Muscle of arm (tissue), 14 donors: ENCODE measurements at places on chromosomes 2 and 18. TPM values are rescaled to one million over a fixed set of nuclear protein-coding genes. Genes with fewer than 3 reads are reported as not detected.

DNA sequence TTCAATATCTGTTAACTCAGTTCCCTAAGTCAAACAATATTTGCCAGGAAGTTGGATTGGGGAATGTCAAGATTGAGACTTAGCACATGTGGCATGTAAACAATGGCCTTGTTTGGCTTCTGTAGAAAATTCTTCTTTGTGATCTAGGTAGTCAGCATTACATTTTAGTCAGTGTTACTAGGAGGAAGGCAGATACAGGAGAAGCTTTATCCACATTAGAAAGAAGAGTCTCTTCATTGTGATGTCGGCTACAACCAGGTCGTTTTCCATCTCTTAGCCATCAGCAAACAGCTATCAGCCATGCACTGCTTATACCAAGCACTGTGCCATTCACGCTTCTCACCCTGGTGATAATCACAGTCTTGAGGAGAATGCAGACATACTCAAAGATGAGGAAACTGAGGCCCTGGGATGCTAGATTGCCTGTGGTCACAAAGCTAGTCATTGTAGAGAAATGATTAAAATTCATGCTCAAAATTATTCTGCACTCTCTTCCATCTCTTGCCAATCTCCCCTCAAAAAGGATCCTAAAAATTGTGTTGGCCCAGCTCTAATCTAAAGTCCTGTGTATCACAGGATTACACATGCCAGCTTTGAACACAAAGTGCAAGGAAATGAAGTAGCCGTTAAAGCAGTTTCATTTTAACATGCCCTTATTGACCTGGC is 3.2 kb downstream of the GALNT5 start:
- no peak for DNase-seq

PTPN4 gene
- polyA plus RNA-seq = 19.1 TPM

DNA sequence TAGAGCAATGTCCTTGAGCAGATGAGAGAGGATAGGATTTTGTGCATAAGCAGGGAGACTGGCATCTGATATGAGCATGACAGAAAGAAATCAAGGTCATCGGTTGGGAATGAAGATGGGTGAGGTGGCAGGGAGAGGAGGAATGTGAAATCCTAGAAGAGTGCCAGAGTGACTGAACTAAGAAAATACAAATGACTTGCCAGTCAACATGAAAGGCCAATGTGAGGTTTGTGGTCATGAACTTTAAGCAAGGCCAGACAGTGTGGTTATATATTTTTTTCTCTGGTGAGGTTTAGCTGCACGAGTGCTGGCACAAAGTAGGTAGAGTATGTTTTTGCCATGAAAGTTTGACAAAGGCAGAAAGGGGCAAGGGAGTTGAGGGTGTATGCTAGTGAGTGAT is 21.2 kb downstream of the QPCT start:
- DNase-seq = no peak

GRCh38 chr18:30359521-30359920 is 683.0 kb downstream of the DSC3 start:
- DNase-seq = no peak

ARHGEF33 gene
- 0.94 TPM for polyA plus RNA-seq

DNA sequence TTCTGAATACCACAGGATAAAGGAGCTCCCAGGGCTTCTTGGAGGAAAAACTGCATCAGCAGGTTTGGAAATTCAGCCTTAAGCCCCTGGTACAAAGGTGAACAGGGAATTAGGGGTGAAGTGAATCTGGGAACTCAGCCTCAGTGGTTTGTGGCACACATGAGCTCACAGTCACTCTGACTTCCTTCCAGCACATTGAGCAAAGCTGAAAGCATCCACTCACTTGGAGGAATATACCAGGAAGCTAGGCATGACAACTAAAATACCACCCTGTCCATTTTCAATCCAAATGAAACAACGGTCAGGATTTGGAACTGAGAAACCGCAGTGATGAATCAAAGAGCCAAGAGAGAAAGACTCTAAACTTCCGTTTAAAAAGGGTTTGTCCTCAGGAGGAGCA is 216.1 kb downstream of the ICOS start:
- no peak for DNase-seq

- DNase-seq = no peak
Measured at GRCh38 chr2:102977426-102978090, 215.7 kb downstream of the TMEM182 start.

KCNE4 gene
- 5.8 TPM for polyA plus RNA-seq

GRCh38 chr2:112160283-112161250 is 22.4 kb downstream of the FBLN7 start:
- no peak for DNase-seq

DNA sequence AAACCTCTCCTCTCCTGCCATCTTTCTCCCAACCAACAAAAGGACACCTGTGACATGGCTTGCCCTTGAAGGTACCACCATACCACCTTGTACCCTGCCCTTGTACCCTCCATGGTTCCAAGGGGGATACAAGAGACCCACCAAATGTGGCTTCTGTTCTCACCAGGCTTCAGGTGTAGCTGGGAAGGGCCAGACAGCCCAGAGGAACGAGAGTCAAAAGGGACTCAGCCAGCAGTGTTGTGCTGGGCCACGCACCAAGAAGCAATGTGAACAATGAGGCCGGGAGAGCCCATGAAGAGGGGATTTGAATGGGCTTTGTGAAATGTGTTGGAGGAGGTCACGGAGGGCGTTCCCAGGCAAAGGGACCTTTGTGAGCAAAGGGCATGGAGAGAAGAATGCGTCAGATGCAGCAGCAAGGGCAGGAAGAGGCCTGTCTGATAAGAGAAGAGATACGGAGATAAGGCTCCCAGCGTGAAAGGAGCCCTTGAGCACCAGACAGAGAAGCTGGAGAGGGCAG is 48.6 kb downstream of the PLB1 start:
- DNase-seq = no peak

PDCD1 gene
- polyA plus RNA-seq = not detected

DNA sequence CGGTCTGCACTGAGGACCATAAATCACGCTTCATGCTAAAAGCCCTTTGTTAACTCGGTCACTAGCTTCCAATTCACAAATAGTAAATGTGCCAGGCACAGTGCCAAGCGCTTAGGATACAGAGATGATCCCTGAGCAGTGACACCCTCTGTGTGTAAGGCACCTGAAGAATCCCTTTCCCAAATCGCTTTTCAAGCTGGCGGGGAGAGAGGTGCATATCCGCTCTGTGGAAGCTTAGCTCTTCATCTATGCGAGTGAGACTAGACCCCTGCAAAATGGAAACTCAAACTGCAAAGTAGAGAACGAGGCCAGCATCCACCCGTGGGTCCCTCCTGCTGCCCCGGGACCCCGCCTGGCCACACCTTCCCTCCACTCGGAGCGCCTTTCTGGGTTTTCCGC is 2.4 kb downstream of the PIEZO2 start:
- no peak for DNase-seq

GRCh38 chr18:32674491-32674890 is 98.3 kb downstream of the KLHL14 start:
- DNase-seq = no peak

EGR4 gene
- not detected for polyA plus RNA-seq

DNA sequence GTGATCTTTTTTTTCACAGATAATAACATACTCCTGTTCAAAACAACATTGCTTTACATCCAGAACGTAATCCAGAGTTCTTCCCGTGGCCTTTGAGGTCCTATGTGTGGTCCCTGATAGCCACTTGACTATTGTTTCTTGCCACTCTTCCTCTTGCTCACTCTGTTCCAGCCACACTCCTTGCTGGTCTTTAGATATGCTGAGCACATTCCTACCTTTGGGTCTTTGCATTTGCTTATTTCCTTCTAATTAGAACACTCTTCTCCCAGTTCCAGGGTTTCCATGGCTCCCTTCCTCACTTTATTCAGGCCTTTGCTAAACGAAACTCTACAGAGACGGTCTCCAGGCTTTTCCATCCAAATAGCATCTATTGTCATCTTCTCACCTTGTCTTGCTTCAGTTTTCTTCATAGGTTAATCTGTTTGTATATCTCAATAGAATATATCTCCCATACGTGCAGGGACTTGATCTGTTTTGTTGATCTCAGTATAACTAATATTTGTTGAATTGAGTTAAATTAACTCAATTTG is 59.9 kb downstream of the ACSL3 start:
- no peak for DNase-seq

DNA sequence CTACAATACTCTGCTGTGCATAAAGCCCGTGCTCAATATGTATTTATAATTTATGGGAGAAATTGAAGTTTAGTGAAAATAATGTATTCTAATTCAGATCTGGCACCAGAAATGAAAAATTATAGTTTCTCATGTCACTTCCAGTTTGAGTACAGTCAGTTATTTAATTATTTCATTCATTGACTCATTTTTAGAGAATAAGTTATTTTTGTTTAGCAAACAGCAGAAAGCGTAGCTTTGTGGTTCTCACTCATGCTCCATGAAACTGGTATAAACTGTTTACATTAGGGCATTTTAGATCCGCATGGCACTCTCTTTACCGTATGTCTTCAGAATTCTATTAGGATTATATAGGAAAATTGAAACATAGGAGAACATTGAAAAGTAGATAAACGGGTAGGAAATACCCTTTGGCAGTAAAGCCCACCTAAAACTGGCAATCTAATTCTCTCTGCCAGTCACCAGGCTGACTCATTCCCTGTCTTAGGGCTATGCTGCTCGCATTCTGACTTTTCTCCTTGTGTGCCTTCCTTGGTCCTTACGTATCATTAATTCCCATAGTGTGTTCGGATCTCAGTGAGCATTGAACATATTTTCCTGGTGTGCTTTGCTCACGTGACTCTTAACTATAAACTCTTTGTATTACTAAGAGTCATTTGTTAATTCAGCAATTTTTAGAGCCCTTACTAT is 106.0 kb downstream of the ZNF236 start:
- DNase-seq = no peak

DNA sequence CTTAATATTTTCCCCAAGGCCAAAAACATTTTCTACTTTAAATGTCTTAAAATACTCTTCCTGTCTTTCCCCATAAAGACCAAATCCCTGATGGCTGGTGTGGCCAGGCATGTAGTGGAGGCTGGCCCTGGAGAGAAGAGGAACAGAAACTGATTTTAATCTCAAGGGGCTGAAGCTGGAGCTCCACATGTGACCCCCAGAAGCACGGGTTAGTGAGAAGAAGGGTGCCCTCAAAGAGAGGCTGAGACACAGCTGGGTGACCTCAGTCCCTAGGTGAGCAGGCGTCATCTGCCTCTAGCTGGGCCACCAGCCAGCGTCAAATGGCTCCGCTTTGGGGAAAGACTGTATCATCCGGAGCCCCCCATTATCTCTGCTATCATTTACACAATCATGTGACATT is 19.3 kb upstream of the TMEM18 start:
- DNase-seq = no peak

CENPA gene
- 8.0 TPM for polyA plus RNA-seq

FHOD3 gene
- 32.3 TPM for polyA plus RNA-seq

EDAR gene
- not detected for polyA plus RNA-seq

GRCh38 chr2:207112383-207112782 is 53.4 kb downstream of the KLF7 start:
- no peak for DNase-seq

CDH19 gene
- 3.8 TPM for polyA plus RNA-seq

- peak; percentile 55 for DNase-seq
Measured at GRCh38 chr2:75560022-75560767, 544 bp downstream of the EVA1A start.

DNA sequence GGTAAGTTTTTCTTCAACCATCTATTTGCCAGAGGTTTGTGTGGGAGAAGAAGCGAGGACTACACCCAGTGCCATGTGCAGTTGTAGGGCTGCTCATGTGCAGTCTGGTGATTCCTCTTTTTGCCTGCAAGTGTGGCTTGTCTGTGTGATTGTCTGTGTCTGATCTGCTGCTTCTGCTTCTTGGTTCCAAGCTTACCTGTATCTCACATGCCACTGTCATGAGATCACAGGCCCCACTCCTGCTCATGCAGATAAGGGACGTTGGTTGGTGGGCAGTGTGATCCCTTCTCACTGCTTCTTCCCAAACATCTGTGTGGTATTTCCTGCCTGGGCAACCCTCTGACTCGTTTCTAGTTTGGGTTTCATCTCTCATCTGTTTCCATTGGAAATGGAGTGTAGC is 27.1 kb downstream of the RRM2 start:
- no peak for DNase-seq

NT5DC4 gene
- not detected for polyA plus RNA-seq

WDR33 gene
- 40.0 TPM for polyA plus RNA-seq

DNA sequence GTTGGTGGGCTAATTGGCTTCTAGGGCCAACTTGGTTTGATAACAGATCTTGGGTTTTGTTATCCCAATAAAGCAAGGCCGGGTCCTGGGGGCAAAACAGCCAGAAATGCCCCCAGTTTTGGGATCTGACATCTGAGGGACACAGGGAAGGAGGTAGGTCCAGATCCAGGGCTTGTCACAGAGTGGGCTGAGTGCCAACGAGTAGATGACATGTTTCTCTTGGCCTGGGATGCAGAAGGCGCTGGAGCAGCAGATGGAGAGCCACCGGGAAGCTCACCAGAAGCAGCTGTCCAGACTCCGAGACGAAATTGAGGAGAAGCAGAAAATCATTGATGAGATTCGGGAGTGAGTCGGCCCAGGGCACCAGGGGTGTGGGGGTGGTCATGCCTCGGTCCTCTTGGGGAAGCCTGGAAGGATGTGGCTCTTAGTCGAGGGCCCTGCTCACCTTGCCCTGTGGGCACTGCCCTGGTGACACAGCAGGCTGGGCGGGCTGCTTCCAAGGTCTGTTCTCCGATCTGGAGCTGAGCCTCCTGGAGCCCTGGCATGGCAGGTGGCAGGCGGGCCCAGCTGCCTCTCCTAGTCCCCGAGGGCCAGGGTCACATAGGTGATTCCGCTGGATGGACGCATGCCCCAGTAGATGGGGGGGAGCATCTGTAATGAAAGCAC is 40.2 kb upstream of the LYPD6B start:
- no peak for DNase-seq

DNA sequence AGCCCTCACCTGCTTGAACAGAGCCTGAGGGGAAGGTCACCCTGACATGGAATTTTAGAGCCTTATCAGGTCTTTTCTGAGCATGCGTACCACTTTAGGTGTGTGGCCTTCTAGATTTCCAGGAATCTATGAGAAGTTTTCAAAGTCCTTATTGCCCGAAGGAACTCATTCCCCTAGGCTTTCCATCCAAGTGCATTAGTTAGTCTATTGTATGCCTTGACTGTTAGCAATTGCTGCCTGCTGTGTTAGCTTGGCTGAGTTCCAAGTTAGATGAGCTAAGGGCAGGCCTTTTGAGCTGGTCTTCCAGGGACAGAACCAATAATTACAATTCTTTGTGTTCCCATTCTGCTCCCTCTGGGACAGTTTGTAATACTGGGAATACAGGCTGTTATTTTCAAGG is 30.8 kb upstream of the PUM2 start:
- DNase-seq = peak; percentile 57

GRCh38 chr18:57223144-57223870 is 76.4 kb downstream of the BOD1L2 start:
- no peak for DNase-seq

DNA sequence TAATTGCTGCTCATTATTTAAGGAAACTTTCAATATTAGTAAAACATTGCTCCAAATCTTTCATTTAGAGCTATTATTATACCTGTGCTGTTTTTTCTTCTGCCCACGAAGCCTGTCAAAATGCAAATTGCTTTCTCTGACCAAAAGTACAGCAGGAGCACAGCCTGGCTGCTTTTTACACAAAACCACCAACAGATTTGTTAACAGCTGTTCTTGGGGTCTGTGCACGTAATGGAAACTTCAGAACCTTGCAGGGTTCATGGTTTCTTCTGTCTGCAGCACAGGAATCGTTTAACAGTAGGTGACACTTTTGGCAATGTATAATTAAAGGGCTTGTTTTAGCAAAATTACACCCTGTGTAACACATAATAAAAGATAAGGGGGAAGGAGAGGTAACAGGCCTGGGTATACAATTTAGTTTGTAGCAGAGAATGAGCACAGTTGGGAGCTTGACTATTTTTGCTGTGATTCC is 447.3 kb downstream of the KCNJ3 start:
- DNase-seq = no peak

KCNS3 gene
- polyA plus RNA-seq = not detected

- no peak for DNase-seq
Measured at GRCh38 chr2:221724631-221725203, 152.6 kb upstream of the EPHA4 start.

CAPN14 gene
- not detected for polyA plus RNA-seq

ASB18 gene
- not detected for polyA plus RNA-seq
